NCI-H774 (cell line): ENCODE measurements at places on chromosomes 6 and 20.

DNA sequence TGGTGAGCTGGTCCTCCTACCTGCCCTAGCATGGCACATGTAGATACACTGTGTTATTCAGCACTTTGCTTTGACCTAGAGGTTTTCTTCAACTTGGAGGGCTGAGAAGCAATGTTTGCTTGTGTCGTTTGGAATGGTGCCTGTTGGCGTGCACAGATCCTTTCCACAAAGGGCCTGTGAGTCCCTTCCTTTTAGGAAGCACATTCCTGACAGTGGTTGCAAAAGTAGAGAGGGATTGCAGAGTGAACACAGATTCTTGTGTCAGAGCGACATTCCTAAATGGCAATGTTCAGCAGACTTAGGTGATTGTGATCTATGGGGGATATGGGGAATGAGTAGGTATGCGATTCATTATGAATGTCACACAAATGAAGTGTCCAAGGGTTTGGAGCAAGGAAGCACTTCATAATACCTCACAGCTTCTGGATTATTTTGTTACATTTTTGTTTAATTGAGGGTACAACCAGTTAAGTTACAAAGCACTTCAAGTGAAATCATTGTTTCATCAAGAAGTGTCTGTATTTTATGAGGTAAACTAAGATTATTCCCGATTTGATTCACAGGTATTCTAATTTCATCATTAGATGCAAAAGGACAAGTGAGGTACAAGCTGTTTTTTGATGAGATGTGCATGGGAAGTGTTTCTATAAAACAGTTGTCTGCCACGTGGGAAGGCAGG is 713 bp upstream of the RNF144B start:
- no peak for DNase-seq

DNA sequence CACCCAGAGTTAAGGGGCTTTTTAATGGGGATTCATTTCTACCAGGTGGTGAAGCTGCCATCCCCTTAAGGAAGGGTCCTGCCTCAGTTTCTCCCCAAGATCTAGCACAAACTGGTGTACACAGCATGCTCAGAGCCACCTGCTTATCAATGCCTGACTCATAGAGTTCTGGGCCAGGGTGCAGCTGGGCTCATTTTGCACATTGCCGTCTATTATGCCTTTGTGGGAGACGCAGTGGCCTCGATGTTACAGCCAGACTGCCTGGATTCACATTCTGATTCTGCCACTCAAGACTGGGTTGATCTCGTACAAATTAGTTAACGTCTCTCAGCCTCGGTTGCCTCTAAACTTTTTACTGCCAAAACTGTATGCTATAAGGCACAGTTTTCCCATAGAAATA is 365.7 kb downstream of the ZFAND3 start:
- DNase-seq: no peak

DNA sequence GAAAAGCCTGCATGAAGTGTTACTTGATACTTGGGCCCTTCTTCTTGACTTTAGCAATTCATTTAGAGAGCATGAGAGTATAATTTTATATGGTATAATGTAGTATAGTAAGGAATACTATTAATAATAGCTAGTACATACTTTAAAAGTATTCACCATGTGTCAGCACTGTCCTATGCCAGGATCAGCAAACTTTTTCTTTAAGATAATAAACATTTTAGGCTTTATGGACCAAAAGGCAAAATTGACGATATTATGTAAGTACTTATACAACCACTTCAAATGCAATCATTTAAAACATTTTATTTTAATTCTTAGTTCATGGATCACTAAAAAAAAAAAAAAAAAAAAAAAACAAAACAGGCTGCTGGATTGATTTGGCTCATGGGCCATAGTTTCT is 163.9 kb downstream of the IBTK start:
- DNase-seq: no peak

DNA sequence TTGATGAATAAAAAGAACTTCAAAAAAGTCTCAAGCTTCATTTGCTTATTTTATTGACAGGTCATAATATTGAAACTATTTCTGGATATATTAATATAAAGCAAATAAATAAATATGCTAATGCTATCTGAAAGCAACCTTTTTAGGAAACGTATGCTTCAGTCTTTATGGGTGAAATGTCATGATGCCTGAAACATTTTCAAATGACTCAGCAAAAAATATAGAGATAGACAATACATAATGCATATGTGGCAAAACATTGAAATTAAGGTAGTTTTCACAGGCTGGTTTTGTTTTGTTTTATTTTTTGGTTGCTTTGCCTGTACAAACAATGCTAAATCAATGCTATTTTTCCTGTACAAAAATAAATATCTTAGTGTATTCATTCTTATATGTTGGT is 194.4 kb upstream of the PLCB4 start:
- no peak for DNase-seq

- DNase-seq: peak; percentile 84
Measured at GRCh38 chr6:26532699-26533531, 5.3 kb upstream of the HMGN4 start.

GRCh38 chr6:36599791-36600209 is 5.6 kb downstream of the SRSF3 start:
- DNase-seq: no peak

GRCh38 chr20:896501-897025 is 19.6 kb downstream of the ANGPT4 start:
- DNase-seq: no peak

- DNase-seq: no peak
Measured at GRCh38 chr20:44228465-44229258, 18.1 kb upstream of the OSER1 start.

- no peak for DNase-seq
Measured at GRCh38 chr20:59912609-59913008, 20.8 kb downstream of the SYCP2 start.

- DNase-seq: no peak
Measured at GRCh38 chr6:129542705-129543104, 167.3 kb downstream of the ARHGAP18 start.

GRCh38 chr6:47414423-47415167 is 63.0 kb upstream of the CD2AP start:
- no peak for DNase-seq

GRCh38 chr6:150068720-150069648 is at the start of gene ULBP3:
Gene ULBP3 (minus strand): TSS chr6:150069121. CDS start chr6:150069066, 55 bp downstream.
- DNase-seq: peak; percentile 81

DNA sequence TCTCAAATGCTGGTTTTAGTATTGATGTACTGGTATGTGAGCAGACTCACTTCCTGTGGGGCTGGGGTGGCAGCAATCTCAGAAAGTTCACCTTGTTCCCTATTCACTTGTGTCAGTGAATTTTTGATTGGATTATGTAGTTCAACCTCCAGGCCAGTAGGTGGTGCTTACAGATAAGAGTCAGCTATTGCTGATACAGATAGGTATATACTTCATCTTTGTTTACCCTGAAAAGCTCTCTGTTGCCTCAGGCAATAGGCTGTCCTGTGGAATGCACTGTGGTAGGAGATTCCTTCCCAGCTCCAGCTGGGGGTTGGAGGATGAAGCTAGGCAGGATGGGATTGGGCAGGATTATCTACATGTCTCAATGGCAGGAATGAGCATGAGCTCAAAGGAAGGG is 851.2 kb upstream of the EYS start:
- no peak for DNase-seq

GRCh38 chr6:53691667-53692133 is 26.1 kb upstream of the KLHL31 start:
- no peak for DNase-seq

GRCh38 chr20:11754451-11754850 is 163.2 kb upstream of the BTBD3 start:
- DNase-seq: no peak

- DNase-seq: no peak
Measured at GRCh38 chr6:38134704-38135088, 315.2 kb downstream of the ZFAND3 start.
